ENCODE measurements at places on chromosomes 1 and 21.

- no peak for DNase-seq
Measured at GRCh38 chr21:43703035-43703880, 15.7 kb upstream of the PDXK start.

- no peak for DNase-seq
Measured at GRCh38 chr1:236750928-236751327, 44.2 kb upstream of the MTR start.

- DNase-seq, result no peak
Measured at GRCh38 chr1:242005866-242006535, 7.1 kb upstream of the MAP1LC3C start.

DNA sequence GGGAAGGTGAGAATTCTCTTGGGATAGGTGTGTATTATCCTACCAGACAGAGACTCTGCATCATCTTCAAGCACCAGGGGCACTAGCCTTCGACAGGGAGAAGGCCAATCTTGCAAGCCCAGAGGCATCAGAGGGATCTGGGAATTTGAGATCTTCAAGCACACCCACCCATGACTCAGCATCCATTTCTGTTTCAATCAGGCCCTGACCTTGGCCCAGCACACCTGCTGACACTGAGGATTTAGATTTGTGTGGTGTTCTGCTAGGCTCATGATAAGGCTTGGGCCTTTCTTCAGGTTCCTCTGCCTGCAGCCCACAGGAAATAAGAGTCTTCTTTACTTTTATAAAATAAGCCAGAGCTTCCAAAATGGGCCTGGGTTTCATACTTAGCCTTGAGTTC, 6.6 kb upstream of the PCP4 start:
- DNase-seq, result no peak

GRCh38 chr1:176379626-176380339, 83.2 kb upstream of the PAPPA2 start:
- no peak for DNase-seq

GRCh38 chr1:174397261-174397660, 50.5 kb upstream of the GPR52 start:
- no peak for DNase-seq

DNA sequence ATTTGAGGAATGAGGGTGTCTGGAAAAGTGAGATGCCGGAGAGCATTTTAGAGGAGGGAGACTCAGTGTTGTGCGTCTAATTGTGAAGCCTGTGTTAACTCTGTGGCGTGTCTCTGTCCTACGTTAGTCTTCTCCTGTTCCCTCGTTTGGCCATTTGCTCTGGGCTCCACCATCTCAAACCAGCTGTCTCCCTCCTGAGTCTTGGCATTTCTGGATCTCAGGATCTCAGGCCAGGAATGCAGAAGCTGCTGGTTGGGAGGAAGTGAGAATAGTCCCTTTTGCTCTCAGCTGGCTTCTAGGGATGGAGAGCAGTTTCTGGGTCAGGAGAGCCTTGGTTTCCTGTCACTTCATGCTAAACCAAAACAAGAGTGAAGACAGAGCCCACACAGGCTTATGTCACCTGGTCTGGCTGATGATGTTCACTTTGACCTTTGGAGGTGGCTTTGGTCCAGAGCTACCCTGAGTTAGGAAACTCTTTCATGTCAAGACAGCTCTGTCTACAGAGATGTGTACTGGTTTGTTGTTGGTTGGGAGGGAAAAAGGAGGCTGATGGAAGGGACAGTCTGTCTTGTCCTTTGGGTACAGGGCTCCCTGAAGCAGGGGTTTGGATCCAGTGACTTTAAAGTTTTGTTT, 859 bp downstream of the NFASC start:
- DNase-seq, result no peak

Measured in prostate gland (tissue), 2 donors.